Stimulated activated CD4-positive, alpha-beta T cell treated with anti-CD3 and anti-CD28 coated beads, Interleukin-1b, Interleukin-23, amount 100 ng/mL, for 48 hours (primary cell): ENCODE measurements at places on chromosomes 6 and 20.

DNA sequence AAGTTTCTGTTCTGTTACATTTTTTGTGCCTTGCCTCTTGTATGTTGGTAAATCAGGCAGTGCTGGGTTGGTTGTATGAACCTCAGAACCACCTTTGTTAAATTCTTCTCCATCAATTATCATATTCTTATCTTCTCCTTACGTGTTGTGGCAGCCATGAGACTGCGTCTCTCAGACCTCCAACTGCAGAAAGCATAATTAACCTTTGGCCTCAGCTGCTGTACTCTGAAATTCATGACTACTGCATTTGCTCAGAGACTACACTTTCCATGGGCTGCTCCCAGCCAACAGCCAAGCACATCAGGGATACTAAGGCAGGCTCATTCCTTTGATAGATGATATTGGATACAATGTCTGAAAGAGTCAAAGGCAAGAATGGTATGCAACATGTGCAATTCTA lies 15.1 kb upstream of the SNX3 start:
- DNase-seq: no peak

GRCh38 chr6:70864401-70864800 lies 92.5 kb downstream of the B3GAT2 start:
- DNase-seq: no peak

DNA sequence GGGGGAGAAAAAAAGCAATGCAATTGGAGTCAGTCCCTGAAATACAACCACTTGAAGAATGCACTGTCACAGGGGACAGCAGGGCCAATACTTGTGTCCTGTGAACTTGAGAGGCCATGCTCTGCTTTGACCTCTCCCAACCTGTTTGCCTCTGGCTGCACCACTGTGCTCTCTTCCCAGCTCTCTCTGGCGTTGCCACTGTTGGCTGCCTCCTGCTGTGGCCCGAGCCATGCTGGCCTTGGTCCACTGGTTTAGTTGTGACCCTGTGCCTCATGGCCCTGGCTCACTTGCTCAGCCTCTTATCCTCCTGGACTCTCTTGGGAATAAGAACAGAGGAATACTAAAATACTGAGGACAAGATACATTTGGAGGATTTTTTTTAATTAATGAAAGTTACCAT lies 14.5 kb upstream of the FBXO30 start:
- no peak for DNase-seq

- DNase-seq: no peak
Measured at GRCh38 chr6:163159689-163160088, 254.8 kb upstream of the QKI start.

- DNase-seq: peak; percentile 94
Measured at GRCh38 chr6:90458353-90459224, 128.3 kb downstream of the MAP3K7 start.

DNA sequence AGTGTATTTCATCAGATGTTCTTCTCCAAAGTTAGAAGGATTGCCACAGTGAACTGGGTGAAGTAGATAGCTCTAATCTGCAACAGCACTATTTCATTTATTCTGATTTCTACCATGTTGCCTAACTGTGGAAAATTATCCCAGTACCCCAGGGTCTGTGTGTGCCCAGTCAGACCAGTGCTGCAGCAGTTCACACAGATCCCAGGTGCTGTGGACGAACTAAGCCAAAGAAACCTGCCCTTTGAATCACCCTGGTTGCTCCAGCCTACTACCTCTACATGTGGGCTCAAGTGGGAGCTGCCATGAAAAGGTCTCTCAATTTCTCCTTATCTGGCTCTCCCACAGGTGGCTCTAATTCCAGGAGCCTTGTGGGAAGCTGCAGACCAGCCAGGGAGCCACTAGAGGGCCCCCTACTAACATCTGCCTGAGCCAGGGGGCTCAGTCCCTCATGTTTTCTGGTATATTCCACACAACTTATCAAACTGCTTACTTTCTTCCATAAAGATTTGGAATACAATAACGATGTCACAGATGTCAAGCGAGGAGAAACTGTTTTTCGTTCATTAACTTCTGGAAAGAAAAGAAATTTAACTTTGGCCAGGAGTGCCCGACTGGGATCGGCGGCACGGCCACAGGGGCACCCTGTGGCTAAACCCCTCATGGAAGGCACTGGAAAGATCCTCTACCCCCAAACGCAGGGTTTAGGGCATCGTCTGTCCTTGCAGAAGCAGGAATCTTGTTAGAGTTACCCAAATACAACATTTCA lies 31.6 kb upstream of the LY86 start:
- peak; percentile 46 for DNase-seq

- no peak for DNase-seq
Measured at GRCh38 chr6:134235937-134236751, 81.8 kb downstream of the SGK1 start.

- no peak for DNase-seq
Measured at GRCh38 chr20:38181207-38181801, 16.2 kb upstream of the TGM2 start.

DNA sequence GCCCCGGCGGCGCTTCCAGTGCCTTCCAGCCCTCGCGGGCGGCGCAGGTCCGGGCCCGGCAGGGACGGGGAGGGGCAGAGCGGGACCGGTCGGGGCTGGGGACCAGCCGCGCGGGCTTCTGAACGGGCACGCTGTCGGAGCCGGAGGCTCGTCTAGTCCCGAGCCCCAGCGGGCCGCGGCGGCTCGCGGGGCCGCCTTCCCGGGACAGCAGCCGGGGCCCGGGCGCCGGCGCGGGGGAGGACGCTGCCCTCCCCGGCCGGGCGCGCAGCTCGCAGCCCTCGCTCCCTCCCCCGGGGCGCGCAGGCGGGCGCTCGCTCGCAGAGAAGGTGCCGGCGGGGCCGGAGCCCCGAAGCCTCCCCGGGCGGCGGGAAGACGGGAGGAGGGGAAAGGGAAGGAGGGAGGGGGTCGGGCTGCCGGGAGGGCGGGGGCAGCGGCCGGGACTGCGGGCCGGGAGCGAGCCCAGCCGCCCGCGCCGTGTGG lies 696 bp upstream of the SIRPA start:
- DNase-seq: no peak
